ENCODE measurements at places on chromosomes 5 and 9.

GRCh38 chr9:19184144-19184917 is 46.2 kb upstream of the DENND4C start:
- DNase-seq: peak; percentile 90

- DNase-seq: no peak
Measured at GRCh38 chr5:76782444-76782843, 36.4 kb upstream of the F2RL1 start.

- DNase-seq: no peak
Measured at GRCh38 chr5:141873933-141874261, 4.3 kb downstream of the PCDH1 start.

GRCh38 chr5:27191786-27192510 is 153.6 kb upstream of the CDH9 start:
- DNase-seq: no peak

GRCh38 chr5:93598091-93599000 is 15.3 kb downstream of the NR2F1 start:
- no peak for DNase-seq

- no peak for DNase-seq
Measured at GRCh38 chr9:110220809-110221208, 12.8 kb upstream of the C9orf152 start.

- no peak for DNase-seq
Measured at GRCh38 chr9:134812343-134812673, 68.3 kb upstream of the FCN2 start.

DNA sequence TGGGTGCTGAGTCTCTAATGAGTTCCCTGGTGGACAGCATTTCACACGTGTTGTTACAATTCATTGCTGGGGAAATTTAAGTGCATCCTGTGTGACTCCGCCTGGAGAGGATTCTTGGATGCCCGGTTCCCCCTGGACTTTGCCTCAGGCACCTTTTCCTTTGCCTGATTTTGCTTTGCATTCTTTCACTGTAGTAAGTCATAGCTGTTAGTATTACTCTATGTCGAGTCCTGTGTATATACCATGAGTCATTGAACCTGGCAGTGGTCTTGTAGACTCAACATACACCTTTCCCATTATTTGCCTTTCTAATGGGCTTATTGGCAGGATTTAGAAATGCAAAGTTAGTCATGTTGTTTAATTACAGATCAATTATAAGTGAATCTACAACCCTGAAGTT is 81.9 kb upstream of the DHFR start:
- DNase-seq: no peak

- DNase-seq: no peak
Measured at GRCh38 chr5:1251678-1252580, 26.7 kb downstream of the SLC6A18 start.

GRCh38 chr9:132235894-132236661 is 74.2 kb downstream of the NTNG2 start:
- DNase-seq: peak; percentile 77

DNA sequence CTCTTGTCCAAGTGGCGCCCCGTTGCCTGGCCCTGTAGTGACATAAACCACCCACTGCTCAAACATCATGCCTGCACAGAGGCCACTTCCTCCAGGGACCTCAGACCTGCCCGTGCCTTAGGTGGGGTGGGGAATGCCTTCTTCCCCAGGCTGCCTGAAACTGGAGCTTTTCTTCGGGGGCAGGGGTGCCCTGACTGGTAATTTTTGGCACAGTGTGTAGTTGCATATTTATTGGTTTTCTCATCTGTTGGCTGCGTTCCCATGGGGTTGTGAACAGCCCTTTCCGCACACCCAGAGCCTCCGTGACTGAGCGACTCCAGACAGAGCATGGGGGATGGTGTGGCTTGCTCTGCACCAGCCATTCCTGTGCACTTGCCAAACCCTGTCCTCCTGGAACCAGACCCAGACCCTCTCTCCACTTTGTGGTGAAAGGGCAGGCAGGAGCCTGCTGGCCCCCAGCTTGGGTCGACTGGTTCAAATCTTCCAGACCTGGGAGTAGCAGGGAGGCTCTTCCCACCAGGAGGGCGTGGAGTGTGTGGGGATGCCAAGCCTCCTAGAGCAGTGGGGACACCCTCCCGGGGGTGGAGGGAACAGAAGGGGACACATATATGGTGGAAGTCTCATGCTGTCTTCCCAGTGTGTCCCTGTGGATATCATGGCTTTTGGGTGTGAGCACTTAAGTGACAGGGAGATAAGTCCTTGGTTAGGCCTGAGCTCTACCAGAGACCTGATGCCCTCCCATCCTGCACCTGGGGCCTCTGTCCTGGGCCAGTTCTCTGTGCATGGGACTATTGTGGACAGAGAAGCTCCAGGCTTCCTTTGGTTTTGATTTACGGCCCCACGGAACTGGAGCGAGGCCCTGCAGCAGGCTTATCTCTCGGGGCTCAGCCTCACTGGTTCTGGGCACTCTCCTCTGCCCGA is 39.6 kb downstream of the WNK2 start:
- DNase-seq: no peak

- DNase-seq: no peak
Measured at GRCh38 chr5:124670722-124671184, 75.7 kb downstream of the ZNF608 start.

GRCh38 chr5:180799902-180800801 is 2.5 kb downstream of the MGAT1 start:
- DNase-seq: peak; percentile 18

DNA sequence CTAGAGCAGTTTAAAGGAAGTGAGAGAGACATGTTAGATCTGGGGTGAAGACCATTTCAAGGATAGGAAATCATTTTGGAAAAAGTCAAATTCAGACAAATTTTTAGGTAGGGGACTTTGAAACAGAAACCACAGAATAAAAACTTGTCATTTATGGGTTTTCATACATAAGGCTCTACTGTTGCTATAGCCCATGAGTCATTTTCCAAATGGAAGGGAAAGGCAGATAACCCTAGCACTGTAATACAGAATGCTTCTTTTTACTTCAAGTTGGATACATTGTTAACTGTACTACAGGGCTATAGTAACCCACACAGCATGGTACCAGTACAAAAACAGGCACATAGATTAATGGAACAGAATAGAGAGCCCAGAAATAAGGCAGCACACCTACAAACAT is 455.4 kb downstream of the EBF1 start:
- no peak for DNase-seq

- DNase-seq: no peak
Measured at GRCh38 chr5:128491291-128491690, 46.8 kb downstream of the FBN2 start.

DNA sequence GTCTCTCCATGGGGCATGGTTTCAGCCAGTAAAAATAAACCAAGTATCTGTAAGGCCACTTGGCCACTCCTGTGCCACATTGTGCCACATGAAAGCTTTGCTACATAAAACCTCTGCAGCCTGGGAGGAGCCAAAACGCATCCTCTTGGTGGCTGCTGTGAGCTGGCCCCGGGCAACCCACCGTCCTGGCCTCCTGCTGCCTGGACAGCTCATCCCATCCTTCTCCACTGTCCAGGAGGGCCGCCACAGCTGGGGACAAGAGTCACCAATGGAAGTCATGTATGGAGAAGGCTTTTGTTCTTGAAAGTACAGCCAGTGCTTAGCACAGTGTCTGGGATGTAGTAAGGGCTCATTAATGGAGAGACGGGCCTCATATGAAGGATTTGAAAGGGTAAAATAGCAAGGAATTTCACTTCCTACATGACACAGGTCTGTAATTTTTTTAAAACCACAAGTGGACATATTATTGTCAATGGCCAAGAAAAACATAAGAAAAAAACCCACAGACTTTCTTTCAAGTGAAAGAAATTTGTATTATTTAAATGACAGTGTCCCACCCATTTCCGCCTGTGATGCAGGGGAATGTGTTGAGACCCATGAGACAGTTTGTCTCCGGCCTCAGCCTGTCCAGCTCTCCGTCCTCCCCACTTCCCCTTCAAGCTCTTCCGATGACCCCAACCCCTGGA is 6.6 kb downstream of the PTGES start:
- no peak for DNase-seq

DNA sequence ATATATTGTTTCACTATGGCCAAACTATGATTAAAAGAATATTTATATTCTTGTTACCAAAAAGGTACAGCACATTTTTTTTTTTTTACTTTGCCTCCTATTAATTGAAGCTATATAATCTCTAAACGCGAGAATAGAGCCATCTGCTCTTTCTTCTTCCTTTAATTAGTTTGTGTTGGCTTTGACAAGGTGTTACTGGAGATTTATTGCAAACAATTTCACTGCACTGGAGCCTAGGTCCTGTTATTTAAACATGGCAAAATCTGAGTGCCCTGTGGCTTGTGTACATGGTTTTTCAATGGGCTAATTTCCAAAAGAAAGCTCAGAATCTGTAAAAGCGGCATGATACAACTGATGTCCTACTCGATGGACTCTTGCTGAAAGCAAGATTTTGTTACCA is 40.8 kb upstream of the GABRG2 start:
- DNase-seq: no peak

- DNase-seq: no peak
Measured at GRCh38 chr5:115291397-115291796, 5.1 kb downstream of the CCDC112 start.

DNA sequence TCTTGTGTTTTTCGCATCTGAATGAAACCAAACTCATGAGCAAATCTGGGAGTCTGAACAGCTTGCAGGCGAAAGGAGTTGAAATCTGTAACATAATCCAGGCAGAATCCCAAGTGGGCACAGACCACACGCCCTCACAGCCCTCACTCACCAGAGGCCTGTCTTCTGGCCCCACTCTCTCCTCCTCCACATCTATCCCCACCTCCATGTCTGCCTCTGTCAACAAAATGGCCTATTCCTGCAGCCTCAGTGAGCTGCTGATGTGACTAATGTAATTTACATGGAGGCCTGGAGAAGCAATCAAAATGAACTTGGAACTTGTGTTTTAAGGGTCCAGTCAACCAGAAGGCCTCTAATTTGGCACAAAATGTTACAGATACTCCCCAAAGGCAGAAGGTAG is 136.6 kb downstream of the GNA14 start:
- DNase-seq: no peak

- DNase-seq: no peak
Measured at GRCh38 chr5:55495216-55495615, 39.5 kb downstream of the PLPP1 start.

GRCh38 chr9:92762781-92763708 is 1.6 kb downstream of the BICD2 start:
- no peak for DNase-seq

DNA sequence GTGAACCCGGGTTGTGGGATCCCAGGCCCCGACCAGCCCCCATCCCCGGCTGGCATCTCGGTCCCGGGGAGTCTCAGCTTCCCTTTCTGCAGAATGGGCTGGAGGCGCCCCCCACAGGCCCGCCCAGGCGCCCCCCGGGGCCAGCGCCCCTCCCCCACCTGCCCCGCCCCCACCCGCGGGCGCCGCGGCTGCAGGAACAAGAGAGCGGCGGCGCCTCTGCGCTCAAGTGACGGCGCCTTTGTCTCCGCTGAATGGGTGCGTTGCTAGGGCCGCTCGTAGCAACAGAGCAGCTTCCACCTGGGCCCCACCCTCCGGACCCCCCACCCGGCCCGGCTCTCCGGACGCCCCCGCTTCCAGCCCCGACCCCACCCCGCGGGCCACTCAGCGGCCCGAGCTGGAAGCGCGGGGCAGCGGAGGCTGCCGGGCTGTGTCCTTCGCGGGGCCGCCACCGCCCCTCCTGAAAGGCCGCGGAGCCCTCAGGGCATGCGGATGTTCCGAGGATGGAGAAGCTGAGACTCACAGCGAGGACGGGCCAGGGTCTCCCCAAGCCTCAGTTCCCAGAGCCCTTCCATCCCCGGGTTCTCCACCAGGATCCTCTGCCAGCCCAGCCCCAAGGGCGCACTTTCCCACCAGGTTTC is 27.5 kb downstream of the ADGRD2 start:
- no peak for DNase-seq

DNA sequence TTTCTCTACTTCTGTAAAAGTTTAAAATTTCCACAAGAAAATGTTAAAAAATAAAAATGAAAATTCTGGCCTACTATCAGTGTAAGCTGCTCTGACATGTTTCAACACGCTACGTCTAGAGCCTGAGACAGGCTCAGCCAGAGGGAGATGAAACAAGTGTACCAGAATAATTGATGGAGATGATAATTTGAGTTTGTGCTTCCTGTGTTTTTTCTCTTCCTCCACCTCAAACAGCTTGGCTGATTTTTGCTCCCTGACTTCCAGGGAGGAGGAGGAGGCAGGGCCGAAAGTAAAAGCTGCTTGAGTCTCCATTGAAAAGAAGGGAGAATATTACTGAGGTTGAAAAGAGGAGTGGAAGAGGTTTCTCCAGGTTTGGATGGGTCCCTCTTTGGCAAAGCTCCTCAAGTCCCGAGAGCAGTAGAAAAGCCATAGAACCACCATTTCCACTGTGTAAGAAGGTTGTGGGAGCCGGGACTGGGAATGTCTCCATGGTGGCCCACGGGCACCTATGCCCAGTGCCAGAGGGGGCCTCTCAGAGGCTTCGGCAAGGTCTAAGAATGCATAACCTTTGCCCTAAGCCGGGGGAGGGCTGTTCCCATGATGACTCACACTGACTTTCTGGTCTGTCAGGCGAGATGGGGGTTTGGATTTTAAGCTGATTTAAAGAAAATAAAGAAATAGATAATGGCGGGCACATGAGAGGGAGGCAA is 95.1 kb downstream of the HRH2 start:
- no peak for DNase-seq

DNA sequence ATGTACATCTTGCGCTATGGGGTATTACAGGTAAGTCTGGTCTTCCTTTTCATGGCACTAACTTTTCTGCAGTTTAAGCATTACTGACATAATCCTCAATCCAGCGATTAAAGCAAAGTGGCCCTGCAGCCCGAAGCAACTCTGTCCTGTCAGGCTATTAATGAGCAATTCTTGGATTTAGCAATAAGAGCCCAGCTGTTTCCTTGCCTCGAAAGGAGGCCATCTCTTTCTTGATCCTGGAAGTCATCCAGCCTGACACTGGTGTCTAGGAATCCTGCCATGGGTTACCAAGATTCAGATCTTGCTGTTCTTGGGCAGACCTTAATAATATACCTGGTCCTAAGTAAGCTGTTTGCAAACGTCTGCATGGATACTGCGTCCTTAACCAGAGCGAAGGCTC is 102.0 kb downstream of the RFK start:
- no peak for DNase-seq

GRCh38 chr5:66669862-66670195 is 73.6 kb downstream of the MAST4 start:
- DNase-seq: no peak

- DNase-seq: no peak
Measured at GRCh38 chr5:74763504-74763903, 3.4 kb downstream of the GFM2 start.

All from CD4-positive, alpha-beta T cell treated with Interleukin-15 for 4 hours (primary cell).